ENCODE measurements at places on chromosomes 16 and 17. TPM values are rescaled to one million over a fixed set of nuclear protein-coding genes. Genes with fewer than 3 reads are reported as not detected.

The CLEC18B gene
- total RNA-seq, result not detected

The MYH3 gene
- total RNA-seq, result 0.12 TPM

The CCL17 gene
- total RNA-seq, result not detected

DNA sequence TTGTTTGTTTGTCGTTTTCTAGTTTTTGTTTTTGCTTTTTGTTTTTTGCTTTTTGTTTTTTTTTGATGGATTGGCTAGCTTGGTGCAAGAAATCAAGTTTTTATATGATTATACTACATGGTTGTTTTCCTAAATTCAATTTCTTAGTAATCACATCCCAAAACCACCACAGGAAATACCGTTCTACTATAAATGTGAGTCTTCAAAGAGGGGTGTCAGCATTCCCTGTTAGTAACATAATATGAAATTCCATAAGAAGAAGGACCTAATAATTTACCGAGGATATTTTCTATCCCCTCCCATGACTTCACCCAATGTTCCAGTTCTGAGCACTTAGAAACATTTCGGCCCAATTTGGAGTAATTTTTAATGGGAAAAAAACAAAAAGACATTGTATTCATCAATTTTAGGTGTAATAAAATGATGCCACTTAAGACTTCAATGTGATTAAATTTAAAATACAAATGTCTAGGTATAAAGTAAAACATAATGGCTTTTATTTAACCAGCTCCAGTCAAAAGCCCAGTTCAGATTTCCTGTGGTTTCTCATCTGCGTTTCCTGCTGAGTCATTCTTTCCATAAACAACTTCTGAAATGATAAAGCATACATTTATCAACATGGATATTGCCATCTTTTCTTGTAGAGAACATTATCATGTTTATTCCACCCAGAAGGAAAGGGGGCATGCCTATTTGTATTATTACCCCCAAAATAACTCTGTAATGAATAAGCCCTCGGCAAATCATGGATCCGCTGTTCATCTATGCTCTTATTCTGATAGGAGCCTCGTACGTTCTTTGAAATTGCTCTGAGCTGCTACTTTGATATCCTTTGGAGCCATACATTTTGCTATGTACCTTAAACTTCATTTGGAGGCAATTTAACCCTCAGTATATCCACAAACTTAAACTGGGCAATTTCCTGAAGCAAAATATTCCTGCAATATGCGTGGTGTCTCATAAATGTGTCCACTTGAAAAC, 28.1 kb downstream of the HSBP1 start:
- DNase-seq, result peak; percentile 71

DNA sequence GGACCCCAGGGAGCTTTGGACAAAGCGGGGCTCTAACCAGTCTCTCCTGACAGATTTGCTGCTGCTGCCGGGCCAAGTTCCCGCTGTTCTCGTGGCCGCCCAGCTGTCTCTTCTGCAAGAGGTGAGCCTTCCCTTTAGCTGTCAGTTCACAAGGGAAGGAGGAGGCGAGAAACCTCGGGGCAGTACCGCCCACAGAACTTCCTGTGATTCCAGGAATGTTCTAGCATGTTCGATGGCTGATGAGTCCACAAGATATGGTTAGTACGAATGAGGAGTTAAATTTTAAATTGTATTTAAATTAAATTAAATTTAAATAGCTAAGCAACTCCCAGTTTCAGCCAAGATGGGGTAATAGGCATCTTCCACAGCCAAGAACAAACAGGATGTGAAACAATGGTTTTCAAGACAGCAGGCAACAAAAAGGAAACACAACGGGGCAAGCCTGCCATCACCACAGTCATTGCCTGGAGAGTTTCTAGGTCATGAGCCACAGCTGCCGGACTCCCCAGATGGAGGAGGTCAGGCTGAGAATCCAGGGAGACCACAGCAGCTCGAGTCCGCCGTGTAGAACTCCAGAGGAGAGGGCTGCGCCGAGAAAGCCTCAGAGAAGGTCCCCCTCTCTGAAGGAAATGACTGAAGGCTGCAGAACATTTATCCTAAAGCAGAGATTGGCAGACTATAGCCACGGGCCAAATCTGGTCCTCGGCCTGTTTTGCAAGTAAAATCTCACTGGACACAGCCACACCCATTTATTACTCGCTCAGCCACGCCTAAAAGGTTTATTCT, 9.5 kb upstream of the TCF25 start:
- no peak for DNase-seq

- DNase-seq, result peak; percentile 96
Measured at GRCh38 chr17:77429969-77430752, 289.4 kb downstream of the SEC14L1 start.

GRCh38 chr17:47676510-47677165, 17.3 kb upstream of the TBKBP1 start:
- DNase-seq, result no peak

GRCh38 chr17:2150806-2151205, 95.9 kb downstream of the HIC1 start:
- no peak for DNase-seq

- DNase-seq, result no peak
Measured at GRCh38 chr17:16887523-16888095, 84.3 kb downstream of the TNFRSF13B start.

DNA sequence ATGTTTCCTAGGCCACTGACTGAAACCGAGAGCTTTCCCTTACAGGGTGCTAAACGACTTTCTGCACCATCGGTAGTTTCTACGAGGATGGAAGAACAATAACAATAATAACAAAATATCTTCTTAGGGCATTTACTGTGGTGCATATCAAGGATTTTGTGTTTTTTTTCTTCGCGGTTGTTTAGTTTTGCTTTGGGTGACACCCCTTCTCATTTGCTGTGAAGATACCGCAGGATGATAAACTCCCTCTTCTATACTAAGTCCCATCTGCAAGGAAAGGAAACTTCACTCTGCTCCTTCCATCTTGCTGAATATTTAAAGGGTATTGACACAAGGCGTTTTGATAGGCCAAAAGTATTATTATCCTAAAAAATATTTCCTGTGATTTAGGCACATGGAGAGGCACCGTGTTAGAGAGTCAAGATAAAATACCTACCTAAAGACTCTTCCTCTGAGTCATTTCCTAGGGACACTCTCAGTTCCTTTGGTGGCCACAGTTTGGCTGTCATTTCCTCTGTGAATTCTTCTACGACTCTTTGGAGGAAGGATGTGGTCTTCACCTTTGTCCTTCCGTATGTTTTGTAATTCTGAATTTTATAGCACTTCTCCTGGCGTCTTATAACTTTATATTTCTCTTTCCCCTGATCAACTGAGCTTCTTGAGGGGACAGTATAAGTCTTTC, 318.8 kb downstream of the CDH13 start:
- peak; percentile 79 for DNase-seq
